Activated CD8-positive, alpha-beta T cell treated with anti-CD3 and anti-CD28 coated beads, Interleukin-2, amount 10 ng/mL, durations not matched to agents 7 days and 5 days (primary cell): ENCODE measurements at places on chromosomes 2 and 18.

- DNase-seq = no peak
These were observed 277.1 kb downstream of the TCF4 start for GRCh38 chr18:55310863-55311262.

DNA sequence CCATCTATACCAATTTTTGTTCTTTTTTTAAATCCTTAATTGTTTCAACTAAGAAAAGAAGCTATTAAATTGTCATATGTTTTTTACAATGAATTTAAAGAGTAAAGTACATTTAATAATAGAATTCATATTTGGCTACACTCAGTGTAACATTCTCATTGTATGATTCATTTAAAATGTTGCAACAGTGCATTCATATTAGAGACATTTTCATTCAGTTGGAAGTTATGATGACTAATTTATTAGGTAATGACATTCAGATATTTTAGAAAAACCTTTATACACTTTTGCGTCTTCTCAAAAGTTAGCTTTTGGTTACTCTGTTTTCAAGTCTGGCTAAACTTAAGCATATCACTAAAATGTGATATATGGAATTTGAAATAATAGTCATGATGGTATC lies 887.5 kb upstream of the NRXN1 start:
- DNase-seq = no peak

DNA sequence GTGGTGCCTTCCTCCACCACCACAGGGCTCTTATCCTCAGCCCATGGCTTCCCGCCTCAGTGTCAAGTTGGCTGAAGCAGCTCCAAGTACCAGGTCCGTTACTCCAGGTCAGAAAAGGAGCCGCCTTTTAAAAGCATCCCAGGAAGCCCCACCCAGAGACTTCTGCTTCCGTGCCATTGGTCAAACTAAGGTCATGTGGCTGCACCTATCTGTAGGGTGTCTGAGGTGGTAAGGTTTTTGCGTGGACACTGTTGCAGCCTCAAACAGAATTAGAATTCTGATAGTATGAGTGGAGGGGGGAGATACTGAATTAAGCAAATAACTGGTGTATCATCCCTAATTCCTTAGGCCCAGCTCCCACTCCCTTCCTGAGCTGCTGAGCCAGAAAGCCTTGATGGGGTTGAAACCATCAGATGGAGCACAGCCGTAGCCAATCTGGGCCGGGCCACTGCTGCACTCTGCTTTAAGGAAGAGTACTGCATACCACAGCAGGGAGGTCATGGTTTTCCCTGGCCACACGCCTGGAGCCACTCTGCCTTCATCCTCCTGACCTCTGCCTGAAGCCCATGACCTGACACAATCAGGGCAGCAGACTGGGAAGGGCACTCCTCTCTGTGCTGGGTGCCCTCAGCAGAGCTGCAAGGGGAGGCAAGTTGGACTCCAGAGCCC lies 8.4 kb downstream of the TMEM247 start:
- no peak for DNase-seq

DNA sequence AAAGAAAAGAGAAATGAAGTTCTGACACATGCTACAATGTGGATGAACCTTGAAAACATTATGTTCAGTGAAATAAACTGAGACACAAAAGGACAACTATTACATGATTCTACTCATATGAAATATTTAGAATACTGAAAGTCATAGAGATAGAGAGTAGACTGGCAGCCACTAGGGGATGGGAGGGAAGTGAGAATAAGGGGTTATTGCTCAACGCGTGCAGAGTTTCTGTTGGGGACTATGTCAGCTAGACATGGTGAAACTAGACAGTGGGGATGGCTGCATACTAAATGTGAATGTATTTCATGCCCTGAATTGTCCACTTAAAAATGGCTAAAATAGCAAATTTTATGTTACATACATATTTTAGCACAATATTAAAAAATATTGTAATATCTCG lies 108.7 kb upstream of the ATL2 start:
- no peak for DNase-seq

DNA sequence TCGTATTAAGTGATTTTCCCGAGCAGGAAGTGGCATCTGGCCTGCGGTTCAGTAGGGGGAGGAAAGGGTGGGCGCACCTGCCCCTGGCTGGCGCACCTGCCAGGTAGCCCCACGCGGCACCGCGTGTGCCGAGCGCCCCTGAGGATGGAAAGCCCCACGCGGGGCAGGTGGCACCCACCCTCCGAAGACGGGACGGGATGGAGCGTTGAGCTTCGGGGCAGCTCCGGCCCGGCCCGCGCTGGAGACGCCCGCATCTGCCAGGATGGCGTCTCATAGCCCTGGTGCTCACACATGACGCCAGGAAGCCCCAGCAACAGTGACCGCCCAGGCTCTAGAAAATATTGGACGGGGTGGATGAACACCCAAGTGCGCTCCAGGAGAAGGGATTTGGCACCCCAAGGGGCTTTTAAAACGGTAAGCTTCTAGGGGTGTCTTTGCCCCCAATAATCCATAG lies 2.5 kb upstream of the NFATC1 start:
- DNase-seq = no peak

- DNase-seq = peak; percentile 68
These were observed 2.7 kb downstream of the ZEB2 start for GRCh38 chr2:144516981-144517865.

- no peak for DNase-seq
These were observed 146.3 kb upstream of the ZC3H15 start for GRCh38 chr2:186339716-186340115.
